ENCODE measurements at places on chromosomes 1 and 21.

DNA sequence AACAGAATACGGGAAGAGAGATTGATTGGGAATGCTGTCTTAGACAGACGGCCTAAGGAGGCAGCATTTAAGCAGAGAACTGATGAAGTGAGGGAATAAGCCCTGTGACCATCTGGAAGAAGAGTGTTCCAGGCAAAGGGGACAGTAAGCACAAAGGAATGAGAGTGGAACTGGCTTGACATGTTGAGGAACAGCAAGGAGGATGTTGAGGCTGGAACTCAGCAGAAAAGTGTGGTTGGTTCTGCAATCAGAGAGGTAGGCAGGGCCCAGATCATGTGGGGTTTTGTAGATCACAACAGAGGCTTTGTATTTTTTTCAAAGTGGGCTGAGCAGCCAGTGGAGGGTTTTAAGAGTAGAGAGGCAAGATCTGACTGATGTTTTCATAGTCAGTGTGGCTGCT, 157.4 kb downstream of the DNM3 start:
- DNase-seq: no peak

DNA sequence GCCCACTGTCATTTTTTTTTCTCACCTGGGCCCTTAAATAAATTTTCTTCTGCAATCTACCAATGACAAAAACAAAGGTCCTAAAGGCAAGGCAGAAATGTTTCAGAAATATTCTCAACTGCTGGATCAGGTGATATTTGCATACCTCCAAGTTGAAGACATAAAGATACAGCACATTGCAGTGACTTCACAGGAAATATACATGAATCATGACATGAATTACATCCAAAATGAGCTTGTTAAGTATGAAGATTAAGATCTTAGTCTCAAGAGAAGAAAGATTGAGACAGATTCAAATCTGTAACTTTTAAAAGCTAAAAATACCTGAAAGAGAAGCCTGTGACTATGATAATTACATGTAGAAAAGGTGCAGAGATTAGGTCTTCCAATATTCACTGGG, 207.8 kb downstream of the SIPA1L2 start:
- no peak for DNase-seq

GRCh38 chr1:223144914-223145313, 1.9 kb upstream of the TLR5 start:
- no peak for DNase-seq

- no peak for DNase-seq
Measured at GRCh38 chr1:203200916-203201315, 14.4 kb upstream of the CHI3L1 start.

DNA sequence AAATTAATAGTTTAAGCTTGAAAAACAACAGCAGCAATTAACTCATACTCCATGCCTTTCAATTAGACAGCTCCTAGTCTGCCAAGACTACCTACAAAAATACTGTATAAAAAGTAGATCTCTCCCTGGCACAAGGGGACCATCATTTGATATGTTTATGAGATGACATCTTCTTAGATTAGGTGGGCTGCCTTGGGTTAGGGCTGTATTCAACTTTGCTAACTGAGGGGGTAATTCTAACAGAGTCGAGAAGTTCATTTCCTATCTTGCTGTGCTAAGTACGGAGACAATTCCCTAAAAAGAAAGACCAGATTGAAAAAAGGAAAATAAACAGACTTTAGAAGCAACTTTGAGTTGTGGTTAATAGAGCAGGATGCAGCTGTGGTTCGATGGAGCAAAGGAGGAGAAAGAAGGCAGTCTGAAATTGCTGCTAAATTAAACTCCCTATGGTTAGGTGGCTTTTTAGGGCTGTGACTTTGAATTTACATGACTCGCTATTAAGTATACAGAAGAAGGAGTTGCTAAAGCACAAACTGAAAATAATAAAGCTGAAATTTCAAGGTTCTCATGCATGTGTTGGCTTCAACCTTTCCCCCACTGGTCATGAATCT, 75.4 kb downstream of the CDC7 start:
- DNase-seq: no peak

DNA sequence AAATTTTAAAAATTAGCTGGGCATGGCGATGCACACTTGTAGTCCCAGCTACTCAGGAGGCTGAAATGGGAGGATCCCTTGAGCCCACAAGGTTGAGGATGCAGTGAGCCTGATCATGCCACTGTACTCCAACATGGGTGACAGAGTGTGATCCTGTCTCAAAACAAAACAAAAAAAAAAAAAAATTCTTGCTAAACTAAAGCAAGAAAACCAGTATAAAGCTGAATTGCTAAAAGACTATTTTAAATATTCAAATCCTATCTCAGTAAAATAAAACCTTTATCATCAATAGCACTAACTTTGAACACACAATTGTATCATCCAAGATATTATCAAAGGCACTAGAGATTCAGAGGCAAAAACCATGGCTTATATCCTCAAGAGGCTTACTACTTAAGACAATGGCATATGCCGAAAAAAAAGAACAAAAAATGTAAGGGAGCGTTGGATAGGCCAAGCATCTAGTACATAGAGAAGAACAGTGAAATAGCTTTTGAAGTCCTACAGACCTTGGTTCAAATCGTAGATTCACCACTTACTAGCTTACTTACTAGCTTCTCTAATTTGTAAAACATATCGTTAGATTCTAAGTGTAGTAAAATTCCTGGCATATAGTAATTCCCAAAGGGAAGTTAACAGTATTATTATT, 3.6 kb downstream of the EPS15 start:
- no peak for DNase-seq

DNA sequence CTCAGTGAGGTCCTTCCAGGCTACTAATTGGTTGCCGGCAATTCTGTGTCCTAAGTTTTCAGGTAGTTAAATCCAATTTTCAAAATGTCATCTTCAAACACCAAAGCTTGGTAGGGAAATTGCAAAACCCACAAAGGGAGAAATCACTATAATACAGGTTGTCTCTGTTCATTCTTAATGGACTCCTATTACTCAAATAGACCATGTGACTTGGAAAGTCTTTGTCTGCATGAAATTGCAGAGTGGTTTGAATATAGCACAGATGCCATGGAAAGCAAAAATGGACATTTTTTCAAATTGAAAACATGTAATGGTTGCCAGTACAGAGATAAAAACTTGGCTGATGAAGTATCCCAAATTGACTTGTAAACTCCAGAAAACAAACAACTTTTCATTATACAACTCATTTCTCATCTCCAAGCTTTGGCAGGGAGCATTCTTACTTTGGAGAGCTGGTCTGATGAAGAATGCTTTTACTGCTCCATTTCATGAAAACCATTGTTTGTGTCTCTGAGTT, 169.5 kb upstream of the PKN2 start:
- DNase-seq: no peak

DNA sequence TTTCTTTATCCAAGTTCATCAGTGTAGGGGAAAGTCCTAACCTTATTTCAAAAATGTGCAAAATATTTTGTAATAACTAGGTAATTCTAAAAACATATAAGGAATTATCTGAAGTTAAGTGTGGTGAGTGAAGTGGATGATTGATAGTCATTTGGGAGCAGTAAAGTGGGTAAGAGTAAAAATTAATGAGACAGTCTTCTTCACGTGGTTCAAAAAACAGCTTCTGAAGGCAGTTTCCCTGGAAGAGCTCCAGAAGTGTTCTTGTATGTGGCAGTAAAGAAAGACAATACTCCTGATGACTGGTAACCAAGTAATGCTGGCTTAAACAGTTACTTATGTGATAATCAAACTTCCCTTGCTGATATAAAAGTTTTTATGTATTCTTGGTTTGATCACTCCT, 50.3 kb downstream of the LEPR start:
- DNase-seq: no peak

DNA sequence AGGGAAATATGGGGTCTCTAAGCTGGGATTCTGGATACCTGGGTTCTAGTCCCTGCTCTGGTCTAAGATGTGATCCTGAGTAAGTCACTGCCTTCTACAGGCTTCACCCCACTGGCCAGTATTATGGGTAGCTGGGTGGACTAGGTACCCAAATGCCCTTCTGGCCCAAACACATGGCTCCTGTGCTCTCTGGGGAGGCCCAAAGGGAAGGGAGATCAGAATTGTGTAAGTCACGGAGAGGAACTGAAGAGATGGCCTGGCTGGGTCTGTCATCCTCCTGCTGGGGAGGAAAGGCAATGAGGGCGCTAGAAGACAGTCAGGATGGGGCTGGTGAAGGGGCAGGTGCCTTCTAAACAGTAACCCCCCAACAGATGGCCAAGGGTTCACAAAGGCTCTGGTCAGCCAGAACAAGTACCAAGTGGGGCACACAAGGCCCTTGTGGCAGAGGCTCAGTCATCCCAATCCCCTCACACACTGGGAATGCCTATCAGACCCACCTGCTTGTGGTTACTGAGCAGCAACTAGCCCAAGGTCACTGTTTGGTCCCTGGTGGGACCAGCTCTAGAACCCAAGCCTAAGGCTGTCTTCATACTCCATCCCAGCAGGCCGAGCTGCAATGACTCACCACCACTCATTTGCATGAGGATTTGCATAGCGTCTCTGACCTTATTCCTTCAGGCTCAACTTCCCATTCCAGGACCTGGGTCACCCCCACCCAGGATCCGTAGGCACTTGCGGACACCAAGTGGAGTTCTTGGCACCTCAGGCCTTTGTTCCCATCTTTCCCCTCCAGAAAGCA, 9.2 kb downstream of the MEF2D start:
- DNase-seq: no peak

DNA sequence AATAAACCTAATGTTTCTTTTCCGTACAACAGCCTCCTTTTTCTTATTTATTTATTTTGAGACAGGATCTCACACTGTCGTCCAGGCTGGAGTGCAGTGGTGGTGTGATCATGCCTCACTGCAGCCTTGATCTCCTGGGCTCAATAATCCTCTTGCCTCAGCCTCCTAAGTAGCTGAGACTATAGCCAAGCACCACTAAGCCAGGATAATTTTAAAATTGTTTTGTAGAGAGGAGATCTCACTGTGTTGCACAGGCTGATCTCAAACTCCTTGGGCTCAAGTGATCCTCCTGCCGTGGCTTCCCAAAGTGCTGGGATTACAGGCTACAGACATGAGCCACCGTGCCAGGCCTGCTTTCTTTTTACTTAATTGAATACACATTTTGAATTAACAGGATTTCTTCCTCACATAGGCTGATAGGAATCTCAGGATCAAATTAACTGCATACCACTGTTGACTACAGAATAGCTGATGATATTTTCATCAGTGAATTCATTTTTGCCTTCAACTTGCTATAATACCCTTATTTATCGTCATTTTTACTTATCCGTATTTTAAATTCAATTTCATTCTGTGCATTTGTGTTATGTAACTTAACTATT, 2010.5 kb downstream of the NCAM2 start:
- DNase-seq: no peak

DNA sequence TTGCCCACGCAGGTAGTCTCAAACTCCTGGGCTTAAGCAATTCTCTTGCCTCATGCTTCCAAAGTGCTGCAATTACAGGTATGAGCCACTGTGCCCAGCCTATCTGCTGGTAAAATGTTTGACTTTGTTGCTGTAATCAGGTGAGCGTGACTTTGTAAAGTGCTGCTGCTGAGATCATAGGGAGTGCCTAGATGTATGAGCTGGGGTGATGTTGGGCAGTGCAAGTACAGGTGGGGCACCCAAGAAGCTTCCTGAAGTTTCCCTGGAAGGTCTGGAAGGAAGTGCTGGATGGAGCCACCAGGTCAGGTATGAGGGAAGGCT, 43.1 kb downstream of the KIF21B start:
- no peak for DNase-seq

DNA sequence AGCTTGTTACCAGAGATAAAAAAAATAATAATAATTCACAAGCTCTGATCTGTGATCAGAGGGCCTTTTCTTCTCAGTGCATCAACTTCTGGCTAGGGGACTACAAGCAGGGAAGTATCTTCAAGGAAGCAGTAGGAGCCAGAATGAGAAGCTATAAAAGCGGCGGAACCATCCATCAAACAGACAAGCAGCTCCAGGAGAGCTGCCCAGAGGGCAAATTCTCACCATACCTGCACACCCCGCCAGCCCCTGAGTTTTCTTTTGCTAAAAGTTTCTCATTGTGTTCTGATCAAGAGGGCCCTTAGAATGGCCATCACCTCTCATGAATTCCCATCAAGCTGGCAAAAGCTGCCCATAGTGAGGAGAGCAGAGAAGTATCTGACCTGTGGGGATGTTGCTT, 99.4 kb downstream of the SMYD2 start:
- no peak for DNase-seq

DNA sequence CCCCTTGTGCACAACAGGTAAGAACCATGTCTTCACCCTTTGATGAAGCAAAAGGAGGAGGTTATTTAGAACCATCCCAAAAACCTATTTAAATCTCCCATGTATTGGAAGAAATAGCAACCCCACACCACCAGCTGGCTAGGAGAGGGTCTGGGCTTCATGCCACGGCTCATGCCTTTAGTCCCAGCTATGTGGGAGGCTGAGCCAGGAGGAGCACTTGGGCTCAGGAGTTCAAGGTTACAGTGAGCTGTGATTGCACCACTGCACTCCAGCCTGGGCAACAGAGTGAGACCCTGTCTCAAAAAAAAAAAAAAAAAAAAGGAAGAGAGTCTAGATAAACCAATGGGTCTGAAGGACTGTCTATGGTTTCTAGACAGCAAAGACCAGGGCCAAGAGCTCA, 197.9 kb upstream of the COA6 start:
- DNase-seq: peak; percentile 74

GRCh38 chr1:108570128-108570527, 10.2 kb downstream of the EEIG2 start:
- DNase-seq: peak; percentile 28

DNA sequence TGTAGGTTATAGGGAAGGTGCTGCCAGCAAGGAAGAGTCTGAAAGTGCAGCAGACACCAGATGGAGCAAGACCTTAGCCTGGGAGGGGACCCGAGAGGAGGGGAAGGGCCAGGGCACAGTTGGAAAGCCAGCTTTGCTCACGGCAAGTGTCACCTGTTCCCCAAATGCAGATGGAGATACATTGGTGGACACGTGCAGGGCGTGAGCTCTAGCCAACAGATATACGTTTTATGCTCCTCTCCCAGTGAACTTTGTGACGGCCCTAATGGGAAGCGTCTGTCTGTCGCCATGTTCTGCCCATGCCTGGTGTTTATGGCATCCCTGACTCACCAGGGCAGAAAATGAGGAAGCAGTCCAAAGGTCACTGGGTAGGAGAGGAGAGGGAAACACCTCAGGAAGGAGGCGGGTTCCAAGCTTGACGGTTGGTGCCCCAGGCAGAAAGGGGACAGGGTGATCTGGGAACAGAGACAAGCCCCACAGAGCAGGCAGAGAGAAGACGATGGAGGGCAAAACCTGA, 7.6 kb downstream of the GPA33 start:
- DNase-seq: peak; percentile 60
